IPS DF 6.9 (cell line): ENCODE measurements at places on chromosomes 4 and X.
A peak's percentile ranks its signal among the peaks of the same experiment; 100 is the strongest.

- H3K27me3 ChIP-seq = no peaks in the 10 kb centered on the region
- H3K27ac ChIP-seq = no peak overlapping the region
- H3K36me3 ChIP-seq = no peaks in the 10 kb centered on the region
- DNase-seq = no peak
- H3K4me1 ChIP-seq = no peaks in the 10 kb centered on the region
Measured at GRCh38 chrX:134636851-134637250, 21.4 kb downstream of the PLAC1 start.

- H3K36me3 ChIP-seq = peaks cover 17% of the 10 kb centered on the region
- peak; percentile 99 for DNase-seq
- peak within 1 kb of the TSS; percentile 82 for H3K4me3 ChIP-seq
- no peak within 1 kb of the TSS for H3K27ac ChIP-seq
- H3K27me3 ChIP-seq = no peaks in the 10 kb centered on the region
- H3K4me1 ChIP-seq = no peaks in the 10 kb centered on the region
Measured at GRCh38 chrX:318739-319578, at the start of gene GTPBP6. TSS of gene GTPBP6 (minus strand) at chrX:318796. CDS start at chrX:318787, 9 bp downstream.

DNA sequence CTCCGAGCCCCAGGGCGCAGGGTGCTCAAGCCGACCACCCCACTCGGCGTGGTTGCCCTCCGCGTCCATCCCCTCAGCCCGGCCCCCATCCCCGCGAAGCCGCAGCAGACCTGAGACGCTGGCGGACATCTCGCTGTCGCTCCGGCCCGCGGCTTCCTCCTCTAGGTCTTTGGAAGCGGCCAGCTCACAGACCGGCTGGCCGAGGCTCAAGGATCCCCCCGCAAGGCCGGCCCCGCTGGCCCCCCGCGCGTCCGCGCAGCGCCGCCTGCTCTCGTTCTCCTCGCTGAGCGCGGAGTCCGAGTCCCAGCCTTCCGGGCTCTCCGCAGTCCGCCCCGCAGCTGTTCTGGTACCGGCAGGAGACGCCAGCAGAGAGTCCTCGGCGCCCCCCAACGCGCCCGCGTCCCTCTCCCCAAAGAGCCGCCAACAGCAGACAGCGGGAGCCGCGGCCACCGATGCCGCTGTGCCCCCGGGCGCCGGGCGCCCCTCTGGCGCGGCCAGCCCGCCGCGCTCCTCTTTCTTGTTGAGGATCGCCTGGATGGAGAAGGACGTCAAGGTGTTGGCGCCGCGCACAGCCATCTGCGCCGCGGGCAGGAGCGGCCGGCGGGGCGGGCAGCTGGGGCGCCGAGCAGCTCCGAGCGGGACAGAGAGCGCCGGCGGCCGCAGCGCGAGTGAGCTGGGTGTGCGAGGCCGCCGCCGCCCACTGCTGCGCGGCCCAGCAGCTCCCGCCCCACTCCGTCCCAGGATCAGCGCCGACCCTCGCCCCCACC lies at the start of gene NKX3-2:
NKX3-2 (minus strand) TSS at position 670 of the 767 bp plus-strand sequence; CDS start at position 576, 94 bp downstream.
- no peaks in the 10 kb centered on the region for H3K36me3 ChIP-seq
- H3K4me1 ChIP-seq = peaks cover 11% of the 10 kb centered on the region
- H3K4me3 ChIP-seq = peak within 1 kb of the TSS; percentile 40

GRCh38 chrX:118520216-118521206 lies 24.9 kb downstream of the DOCK11 start:
- H3K4me3 ChIP-seq = no peak overlapping the region
- H3K27me3 ChIP-seq = no peaks in the 10 kb centered on the region
- H3K4me1 ChIP-seq = no peaks in the 10 kb centered on the region
- no peak for DNase-seq
- no peak overlapping the region for H3K27ac ChIP-seq

DNA sequence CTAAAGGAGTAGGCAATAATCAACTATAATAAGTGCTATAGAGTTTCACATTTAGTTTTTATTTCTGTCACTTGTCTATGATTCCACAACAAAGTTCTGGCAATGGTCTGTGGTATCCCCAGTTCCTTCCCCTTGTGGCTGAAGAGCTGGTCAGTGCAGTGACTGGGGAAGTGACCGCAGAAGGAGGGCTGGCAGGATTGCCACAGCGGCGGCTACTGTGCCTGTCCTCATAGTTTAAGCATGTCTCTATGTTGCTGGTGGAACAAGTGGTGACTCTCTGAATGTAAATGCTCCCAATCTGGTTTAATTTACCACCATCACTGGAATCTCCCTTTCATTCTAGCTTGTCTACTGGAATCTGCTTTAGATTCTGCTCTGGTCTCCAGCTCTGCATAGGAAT lies 170.6 kb upstream of the GK2 start:
- no peak overlapping the region for H3K27ac ChIP-seq
- no peaks in the 10 kb centered on the region for H3K27me3 ChIP-seq
- H3K36me3 ChIP-seq = no peaks in the 10 kb centered on the region
- DNase-seq = no peak
- peaks cover 1% of the 10 kb centered on the region; the same call in 1 of the 2 replicates for H3K4me1 ChIP-seq

DNA sequence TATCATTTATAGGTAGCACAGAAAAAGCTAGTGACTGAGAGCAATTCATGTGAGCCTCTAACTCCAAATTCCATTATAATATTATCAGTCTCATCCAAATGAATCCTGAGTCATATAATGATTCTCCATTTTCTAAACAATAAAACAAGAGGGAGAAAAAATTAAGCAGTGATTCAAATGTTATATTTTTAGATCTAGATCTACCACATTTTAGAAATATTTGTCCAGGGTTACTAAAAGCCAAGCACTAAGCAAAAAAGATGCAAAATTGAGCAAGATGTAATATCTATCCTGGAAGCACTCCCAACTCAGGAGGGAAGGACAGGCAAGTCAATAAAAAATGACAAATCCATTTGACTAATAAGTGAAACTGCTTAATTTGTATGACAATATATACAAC lies 172.8 kb downstream of the FBXW7 start:
- DNase-seq = no peak
- H3K27me3 ChIP-seq = no peaks in the 10 kb centered on the region
- no peaks in the 10 kb centered on the region for H3K36me3 ChIP-seq
- no peak overlapping the region for H3K4me3 ChIP-seq
- H3K4me1 ChIP-seq = no peaks in the 10 kb centered on the region

GRCh38 chrX:136694431-136695087 lies 46.6 kb downstream of the CD40LG start:
- H3K27me3 ChIP-seq = no peaks in the 10 kb centered on the region
- H3K4me3 ChIP-seq = no peak overlapping the region
- H3K27ac ChIP-seq = no peak overlapping the region
- DNase-seq = no peak
- no peaks in the 10 kb centered on the region for H3K4me1 ChIP-seq

DNA sequence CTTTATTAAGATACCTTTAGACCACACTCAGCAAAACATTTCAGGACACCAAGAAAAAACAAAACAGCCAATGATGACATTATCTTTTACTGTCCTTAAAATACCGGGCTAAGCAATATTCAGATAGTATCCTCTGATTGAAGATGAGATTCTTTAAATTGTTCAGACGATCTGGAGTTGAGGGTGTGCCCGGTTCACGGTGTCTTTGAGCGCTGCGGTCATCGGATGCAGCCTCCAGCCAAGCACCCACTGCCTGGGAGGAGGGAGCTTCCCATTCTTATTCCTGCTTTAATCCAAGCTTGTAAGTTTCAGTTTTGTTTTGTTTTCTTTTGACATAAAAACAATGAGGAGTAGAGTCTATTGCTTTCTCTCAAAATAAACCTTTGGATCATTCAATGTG lies 14.1 kb downstream of the FAM149A start:
- DNase-seq = no peak
- H3K36me3 ChIP-seq = no peaks in the 10 kb centered on the region
- no peak overlapping the region for H3K4me3 ChIP-seq
- no peaks in the 10 kb centered on the region for H3K4me1 ChIP-seq
- no peaks in the 10 kb centered on the region for H3K27me3 ChIP-seq
